ENCODE measurements at places on chromosomes 16 and 17.

GRCh38 chr16:22216191-22216831 lies 10.2 kb downstream of the EEF2K start:
- peak; percentile 11 for DNase-seq

- peak; percentile 61 for DNase-seq
Observed at GRCh38 chr16:425082-425718, at the start of gene RAB11FIP3. Gene RAB11FIP3 (plus strand): TSS chr16:425649. CDS start chr16:426007, 358 bp downstream.

DNA sequence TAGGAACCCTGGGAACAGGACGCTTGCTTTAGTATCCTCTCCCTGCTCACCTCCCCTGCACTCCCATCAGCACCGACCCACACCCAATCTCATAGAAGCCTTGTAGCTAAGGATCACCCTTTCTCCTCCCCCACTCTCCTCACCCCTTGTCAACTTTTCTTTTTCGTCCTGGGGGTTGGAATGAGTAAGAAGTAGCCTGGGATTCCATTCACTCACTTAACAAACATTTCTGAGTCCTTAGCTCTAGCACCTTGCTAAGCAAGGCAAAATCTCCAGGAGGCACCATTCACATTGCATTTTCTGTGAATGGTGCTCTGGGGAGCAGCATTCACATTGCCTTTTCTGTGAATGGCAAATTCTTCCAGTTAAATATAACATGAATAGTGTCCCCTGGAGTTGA lies 1.1 kb upstream of the PGAP3 start:
- DNase-seq = no peak

DNA sequence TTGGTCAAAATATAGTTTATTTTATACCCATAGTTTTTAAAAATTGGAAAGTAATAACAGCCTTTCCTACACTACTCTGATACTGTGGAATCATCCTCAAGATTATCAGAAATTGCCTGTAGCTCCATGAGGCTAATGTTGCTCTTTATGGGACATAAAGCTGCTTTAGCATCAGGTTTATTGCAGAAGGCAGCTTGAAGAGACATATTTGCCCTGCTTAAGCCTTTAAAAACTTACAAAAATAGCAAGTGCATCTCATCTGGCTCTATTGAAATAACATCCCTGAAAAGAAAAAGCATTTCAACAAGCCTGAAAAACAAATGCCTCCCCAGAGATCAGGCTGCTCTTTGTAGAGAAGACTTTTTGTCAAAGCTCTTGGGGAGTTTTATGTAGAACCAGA lies 142.9 kb upstream of the MON1B start:
- DNase-seq = no peak

DNA sequence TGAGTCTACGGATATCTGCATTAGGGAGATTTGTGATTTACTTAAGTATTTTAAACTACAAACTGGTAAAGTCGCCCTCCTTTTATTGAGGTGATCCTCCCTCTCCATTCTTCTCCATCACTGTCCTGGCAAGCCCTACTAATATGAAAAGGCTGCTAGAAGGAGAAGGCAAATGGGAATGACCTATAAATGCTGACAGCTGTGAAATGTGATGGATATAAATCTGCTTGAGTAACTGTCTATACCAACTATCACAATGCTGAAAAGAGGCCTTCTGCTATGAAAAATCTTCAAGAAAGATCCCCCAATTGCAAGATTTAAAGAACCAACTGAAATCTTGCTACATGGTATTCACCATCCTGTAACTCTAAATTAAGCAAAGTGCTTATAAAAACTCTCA lies 15.5 kb downstream of the DNAJC7 start:
- no peak for DNase-seq

GRCh38 chr16:57634171-57634570 lies 5.7 kb downstream of the ADGRG1 start:
- DNase-seq = no peak

DNA sequence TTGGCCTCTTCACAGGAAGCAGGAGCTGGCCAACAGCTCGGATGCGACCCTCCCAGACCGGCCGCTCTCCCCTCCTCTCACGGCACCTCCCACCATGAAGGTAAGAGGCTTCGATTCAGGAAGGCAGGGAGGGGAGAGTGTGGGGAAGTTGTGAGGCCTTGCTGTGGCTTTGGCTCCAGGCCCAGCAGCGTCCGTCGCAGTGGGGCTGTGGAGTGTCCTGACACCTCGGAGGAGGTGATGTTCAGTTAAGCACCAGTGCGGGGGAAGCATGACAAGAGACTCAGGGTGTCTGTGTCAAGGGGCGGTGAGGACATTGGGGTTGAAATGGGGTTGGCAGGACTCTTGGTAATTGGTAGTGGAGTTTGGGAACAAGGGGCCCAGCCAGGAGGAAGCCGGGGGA lies 109.0 kb downstream of the RAP1GAP2 start:
- DNase-seq = no peak

- no peak for DNase-seq
Observed at GRCh38 chr17:39867880-39868553, at the start of gene ZPBP2. Gene ZPBP2 (plus strand): TSS chr17:39868202. CDS start chr17:39868355, 153 bp downstream.

DNA sequence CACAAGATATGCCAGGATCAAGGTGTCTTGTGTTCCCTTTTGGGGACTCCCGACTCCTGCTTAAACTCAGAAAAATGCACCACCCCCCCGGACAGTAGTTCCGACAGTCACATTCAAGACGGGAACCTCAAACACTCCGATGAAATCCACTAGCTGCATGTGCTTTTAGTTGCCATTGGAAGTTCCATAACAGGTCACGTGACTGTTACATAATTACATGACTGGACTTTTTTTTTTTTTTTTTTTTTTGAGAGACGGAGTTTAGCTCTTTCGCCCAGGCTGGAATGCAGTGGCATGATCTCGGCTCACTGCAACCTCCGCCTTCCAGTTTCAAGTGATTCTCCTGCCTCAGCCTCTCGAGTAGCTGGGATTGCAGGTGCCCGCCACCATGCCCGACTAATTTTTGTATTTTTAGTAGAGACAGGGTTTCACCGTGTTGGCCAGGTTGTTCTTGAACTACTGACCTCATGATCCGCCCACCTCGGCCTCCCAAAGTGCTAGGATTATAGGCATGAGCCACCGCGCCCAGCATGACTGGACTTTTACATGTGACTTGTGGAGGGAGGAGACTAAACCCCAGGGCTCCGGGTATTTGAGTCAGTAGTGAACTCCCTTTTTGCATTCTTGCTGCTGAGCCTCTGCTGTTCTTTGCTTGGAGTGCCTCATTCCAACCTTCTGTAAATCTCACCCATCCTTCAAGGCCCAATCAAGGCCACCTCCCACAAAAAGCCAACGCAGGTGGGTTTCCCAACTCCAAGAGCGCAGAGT lies 1.6 kb downstream of the SIRT7 start:
- DNase-seq = peak; percentile 83

DNA sequence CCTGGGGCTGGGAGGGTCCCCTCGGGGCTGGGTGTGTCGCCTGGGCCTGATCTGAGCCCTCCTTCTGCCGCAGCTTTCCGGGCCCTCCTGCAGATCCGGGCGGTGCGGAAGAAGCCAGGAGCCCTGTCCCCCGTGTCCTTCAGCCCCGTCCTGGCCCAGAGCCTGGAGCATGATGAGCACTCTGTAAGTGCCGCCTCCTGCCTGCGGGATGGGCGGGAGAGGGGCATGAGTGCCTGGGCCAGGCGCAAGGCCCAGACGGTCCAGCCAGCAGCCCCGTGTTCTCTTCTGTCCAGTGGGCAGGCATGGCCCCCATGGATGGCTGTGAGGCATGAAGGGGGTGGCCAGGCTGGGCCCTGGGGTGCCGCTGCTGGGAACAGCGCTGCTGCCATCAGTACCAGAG lies 16.0 kb upstream of the NUDT16L1 start:
- DNase-seq = no peak

- DNase-seq = no peak
Observed at GRCh38 chr16:82313754-82314153, 143.7 kb upstream of the MPHOSPH6 start.

DNA sequence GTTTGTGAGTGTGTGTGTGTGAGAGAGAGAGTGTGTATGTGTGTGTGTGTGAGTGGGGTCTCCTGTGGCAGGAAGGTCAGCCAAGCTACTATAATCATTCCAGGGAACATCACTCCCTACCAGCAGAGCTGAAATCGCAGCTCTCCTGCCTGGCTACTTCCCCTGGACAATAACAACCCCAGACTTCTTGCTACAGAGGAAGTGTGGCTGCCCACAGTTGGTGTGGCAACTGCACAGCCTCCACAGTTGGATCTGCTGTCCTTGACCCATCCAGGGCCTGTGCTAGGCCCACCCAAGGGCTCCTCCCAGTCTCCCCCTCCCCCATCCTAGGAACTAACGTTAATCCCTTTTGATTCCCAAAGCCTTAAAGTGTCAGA lies 1.5 kb downstream of the SLC13A5 start:
- DNase-seq = peak; percentile 70

- no peak for DNase-seq
Observed at GRCh38 chr16:58266336-58266735, 28.5 kb downstream of the PRSS54 start.

- peak; percentile 67 for DNase-seq
Observed at GRCh38 chr16:56478281-56479049, 27.1 kb downstream of the OGFOD1 start.

GRCh38 chr17:3723556-3724377 lies at the start of gene HASPIN:
Gene HASPIN (plus strand): TSS chr17:3723903. CDS start chr17:3723936, 33 bp downstream.
- peak; percentile 94 for DNase-seq

DNA sequence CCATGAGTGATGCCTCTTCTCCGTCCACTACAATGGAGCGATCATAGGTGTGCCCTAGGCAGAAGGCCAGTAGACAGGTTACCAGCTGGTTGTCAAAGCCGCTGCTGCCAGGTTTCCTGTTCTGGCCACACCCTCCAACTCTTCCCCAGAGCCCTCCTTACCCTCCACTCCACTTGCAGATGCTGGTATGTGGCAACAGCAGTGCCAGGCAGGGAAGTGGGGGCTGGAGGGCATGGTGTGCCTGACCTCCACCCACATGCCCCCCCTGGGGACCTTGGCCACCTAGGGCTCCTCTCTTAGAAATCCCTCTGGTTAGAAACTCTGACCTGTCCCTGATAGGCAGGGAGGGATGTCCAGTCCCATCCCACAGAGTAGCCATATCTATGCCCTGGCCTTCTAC lies 1.5 kb downstream of the RRAD start:
- no peak for DNase-seq

DNA sequence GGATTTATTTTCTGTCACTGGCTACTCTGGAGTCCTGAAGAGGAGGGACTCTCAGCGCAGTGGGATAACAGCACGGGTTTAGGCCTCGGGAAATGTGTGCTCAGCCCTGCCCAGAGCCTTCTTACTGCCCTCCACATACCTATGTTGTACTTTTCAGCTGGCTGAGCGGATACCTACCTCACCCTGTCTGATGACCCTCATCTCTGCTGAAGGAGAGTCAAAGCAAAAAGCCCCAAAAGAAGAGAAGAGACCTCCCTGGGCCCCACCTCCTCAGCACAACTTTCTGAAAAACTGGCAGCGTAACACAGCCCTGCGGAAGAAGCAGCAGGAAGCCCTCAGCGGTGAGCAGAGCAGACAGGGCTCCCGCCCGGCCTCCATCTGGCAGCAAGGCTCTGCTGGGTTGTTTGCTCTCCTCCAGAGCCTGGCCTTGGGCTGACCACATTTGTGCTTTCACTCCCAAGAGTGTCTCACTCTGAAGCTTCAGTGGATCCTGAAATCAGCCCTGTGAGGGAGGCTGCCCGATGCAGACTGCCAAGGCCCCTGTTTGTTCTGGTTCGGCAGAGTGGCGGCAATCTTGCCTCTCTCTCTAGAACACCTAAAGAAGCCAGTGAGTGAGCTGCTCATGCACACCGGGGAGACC lies 10.3 kb downstream of the MYCBPAP start:
- no peak for DNase-seq

- no peak for DNase-seq
Observed at GRCh38 chr17:69086641-69087040, 25.9 kb upstream of the ABCA9 start.

DNA sequence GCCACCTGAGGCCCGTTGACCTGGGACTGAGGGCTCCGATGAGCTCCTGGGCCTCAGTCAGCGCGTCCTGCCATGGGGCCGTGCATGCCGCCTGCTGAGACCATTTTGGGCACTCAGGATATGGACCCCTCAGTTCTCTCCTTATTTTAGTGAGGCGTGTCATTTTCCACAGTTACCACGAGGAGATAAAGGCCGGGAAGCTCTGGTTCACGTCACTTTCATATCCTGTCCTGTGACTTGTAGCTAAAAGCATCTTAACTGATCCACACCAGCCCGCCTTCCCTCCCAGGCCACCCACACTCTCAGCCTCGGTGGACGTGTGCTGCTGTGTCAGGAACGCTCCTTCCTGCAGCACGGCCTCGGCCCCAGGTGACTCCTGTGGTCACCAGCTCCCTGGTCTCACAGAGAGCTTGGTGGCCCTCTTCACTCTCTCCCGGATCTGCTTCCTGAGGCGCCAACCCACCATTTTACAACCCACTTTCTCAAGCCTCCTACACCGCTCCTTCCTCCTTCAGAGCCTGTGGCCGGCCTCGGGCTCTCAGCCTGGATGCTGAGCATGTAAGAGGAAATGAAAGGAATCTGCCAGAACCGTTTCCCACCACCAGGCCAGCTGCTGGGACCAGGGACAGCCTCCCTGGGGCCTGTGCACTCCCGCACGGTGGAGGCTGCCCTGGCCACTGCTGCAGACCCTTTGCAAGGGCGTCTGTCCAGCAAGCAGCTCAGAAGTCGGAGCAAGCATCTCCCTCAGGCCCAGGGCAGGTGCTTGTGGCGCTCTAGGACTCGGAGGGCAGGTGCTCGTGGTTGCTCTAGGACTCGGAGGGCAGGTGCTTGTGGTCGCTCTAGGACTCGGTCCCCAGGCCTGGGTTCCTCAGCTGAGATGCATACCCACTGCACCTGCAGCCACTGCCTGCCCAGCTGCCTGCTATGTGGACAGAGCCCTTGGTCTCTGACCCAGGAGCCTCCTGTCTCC lies 23.9 kb upstream of the FASN start:
- DNase-seq = peak; percentile 51

DNA sequence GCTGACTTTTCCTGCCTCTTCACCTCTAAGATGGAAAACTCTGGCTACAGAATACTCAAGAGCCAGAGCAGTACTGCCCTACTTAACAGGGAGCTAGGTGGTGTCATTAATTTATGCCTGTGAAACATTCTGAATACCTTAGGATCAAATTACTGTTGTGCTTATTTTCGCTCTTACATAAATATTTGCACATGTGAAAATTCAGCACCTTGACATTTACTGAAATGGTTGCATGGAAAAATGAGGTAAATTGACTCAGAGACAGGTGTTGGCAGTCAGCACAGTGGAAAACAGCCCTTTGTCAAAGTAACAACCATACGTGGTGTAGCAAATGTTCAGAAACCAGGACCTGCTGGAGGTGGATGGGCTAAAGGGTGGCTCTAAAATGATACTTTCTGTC lies 193.6 kb downstream of the CDH8 start:
- no peak for DNase-seq

GRCh38 chr17:61048376-61049106 lies 351.1 kb upstream of the TBX2 start:
- DNase-seq = no peak

GRCh38 chr16:30532285-30533145 lies 2.1 kb downstream of the ZNF747 start:
- DNase-seq = no peak
